Hematopoietic multipotent progenitor cell treated with erythropoietin and hydrocortisone succinate and interleukin-3 and kit ligand, for 8 days (in vitro differentiated cells): ENCODE measurements at places on chromosomes 11 and 22.

- no peak for DNase-seq
These were observed 41.8 kb downstream of the BARX2 start for GRCh38 chr11:129417458-129417857.

- DNase-seq = no peak
These were observed 37.7 kb upstream of the FDX1 start for GRCh38 chr11:110392056-110392455.

DNA sequence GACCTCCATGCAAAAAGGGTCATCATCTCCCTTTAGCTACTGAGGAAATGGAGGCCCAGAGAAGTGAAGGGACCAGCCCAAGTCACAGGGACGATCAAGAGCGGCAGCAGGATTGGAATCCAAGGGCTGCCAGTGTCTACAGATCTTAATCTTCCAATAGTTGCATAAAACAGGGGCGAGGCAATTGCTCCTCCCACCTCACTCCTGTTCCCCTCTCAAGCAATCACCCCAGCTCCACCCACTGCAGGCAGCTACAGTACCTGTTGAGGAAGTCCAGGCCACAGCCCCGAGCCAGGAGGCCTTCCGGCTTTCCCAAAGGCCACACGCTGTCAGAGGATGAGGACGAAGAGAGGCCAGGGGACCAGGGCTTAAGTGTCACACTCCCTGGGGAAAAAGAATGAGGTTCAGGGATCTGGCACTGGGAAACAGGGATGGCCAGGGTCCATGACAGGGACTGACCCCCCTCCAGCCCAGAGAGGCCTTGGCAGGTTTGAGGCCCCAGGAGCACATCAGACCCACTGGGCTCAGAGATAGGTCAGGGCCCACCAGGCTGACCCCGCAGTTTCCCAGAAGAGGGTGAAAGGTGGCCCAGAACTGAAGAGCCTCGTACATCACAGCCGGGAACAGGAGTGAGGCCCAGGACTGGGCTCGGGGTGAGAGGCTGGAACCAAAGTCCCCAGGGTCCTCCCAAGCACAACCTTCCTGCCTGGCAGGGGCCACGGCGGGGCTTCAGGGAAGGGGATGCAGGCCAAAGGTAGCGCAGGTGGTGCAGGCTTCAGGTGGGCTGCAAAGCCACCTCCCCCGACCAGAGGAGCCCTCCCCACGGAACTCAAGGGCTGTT is 16.4 kb upstream of the MFNG start:
- peak; percentile 11 for DNase-seq

DNA sequence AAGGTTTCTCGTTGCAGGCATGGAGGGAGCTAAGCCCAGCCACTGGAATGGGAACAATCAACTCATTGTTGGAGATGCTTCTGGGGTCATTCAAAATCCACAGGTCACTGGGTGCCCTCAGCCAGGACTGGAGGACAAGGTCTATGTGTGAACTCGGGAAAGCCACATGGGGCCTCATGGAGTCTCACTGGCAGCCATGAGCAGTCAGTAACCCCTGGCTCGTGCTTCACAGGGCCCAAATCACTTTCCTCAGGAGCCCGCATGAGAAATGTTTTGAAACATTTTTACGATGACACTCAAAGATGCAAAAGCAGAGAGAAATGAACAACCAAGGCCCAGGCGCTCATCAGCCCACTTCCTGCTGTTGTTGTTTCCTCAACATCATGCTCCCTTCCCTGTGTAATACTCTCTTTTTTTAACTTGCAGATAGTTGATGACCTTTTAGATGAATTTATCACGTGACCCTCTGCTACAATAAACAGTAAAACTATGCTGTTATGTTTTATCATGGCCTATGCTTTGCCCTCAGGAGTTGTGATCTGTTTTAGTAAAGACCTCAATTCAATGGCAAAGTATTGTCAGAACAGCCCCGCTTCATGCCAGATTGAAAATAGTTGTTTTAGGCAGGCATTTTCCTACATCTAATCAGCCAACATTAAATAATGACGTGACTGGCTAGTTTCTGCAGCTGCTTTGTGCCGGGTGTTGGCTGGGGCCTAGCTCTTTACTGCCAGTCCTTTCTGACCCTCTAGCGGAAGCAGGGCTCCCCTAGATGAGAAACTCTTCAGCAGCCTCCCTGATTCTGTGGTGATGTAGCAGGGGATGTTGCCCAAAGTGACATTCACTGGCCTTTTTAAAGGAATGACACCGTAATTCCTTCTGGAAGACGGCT is 39.7 kb downstream of the ADAMTS15 start:
- no peak for DNase-seq
